ENCODE measurements at places on chromosomes 16 and 17.

DNA sequence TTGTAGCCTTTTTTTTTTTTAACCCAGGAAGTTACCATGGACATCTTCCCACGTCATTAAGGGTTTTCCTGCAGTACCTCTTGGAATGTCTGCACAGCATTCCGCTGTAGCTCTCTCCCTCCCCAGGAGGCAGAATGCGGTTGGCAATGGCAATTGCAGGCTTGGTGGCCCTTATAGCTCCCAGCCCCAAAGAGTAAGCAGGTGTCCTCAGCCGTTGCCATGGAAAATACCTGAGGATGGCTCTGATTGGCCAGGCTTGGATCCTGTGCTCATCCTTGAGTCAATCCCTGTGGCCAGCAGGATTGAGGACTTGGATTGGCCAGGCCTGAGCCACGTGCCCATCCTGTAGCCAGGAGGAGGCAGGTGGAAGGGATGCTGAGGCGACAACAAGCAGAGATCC, 15.5 kb upstream of the TIMP2 start:
- no peak for DNase-seq

DNA sequence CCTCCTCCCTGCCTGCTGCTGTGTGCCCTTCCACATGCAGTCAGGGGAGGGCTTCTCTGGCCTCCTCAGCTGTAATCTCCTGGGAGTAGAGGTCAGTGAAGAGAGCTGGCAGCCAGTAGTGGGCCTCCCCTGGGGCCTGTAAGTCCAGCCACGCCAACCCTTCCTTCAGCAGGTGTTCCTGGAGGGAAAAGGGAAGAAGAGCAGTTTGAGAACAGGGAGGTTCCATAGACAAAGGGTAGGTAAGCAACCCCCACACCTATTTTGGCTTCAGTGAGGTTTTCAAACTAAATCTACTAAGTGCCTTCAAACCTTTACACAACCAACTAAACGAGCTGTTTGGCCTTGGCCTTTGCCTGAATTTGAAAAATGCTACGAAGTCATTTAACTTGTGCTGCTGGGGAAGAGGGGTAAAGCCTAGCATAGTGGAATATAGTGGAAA, 14.2 kb downstream of the SNF8 start:
- no peak for DNase-seq

GRCh38 chr17:73720187-73720834, 76.1 kb upstream of the SDK2 start:
- DNase-seq = no peak

DNA sequence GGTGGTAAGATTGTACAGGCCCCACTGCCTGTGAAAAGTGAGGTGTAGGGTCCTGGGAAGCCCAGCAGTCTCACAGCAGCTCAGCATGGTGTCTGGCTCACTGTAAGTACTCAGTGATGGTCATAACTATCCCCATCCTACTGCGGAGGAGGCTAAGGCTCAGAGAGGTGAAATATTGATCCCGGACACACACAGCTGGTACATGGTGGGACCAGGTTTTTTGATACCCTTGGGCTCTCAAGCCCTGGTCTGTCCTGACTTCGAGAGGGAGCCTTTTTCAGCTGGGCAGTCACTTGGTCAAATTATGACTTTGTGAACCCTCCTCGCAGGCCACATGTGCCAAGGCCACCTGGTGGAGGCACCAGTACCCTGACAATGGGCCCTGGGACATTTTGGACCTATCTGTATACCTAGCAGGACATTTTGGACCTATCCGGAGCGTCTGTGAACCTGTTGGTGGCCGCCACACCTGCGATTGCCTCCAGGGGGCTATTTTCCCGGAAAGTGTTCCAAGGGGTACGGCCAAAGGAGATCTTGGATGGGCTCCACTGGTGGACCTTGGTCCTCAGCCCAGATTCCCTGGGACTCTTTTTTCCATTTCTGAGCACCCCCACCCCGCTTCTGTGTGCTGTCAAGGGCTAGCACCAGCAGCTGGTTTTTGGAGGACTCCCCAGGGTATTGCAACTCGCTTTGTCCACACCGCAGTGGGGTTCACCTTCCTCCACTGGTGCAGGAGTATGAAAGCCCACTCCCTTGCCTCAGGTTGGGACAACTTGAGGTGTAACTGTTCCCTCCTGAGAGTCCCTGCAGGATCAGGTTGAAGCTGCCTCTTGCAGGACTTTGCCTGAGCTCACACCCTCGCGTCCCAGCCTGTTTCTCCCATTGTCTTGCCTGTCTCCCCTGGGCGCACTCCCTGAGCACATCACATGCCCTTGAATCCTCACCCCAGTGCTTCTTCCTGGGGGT, 83.6 kb upstream of the NKD1 start:
- no peak for DNase-seq

GRCh38 chr17:28527181-28527681, 21.1 kb downstream of the FOXN1 start:
- DNase-seq = no peak

DNA sequence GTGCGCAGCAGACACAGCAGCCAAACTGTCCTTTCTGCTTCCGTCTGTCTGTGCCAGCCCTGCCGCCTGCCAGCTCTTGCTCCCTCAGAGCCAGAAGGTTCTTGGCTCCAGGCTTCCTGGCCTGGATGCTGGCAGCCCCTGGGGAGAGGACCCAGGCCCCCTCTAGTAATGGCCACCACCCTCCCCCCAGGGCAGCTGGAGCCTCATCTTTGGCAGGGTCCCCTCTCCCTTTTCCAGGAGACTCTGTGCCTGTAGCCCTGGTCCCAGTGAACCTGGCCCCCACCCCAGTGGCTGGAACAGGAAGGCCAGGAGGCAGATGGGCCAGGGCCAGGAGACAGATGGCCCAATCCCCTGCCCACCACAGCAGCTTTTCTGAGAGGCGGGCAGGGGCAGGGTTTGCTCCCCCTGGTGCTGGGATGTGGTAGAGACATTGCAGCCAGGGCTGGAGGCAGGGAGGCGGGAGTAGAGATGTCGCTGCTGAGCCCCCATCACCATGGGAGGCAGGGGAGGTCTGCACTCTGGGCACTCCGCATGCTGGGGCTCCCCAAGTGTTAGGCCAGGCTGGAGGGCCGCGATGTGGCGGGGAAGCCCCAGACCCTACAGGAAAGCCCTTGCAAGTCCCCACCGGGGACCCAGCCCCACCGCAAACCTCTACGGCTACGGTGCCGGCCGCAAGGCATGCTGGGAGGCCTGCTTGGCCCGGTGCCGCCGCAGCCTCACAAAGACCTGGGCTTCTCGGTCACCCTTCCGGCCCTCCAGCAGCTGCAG, 16.7 kb downstream of the UNC13D start:
- peak; percentile 62 for DNase-seq

DNA sequence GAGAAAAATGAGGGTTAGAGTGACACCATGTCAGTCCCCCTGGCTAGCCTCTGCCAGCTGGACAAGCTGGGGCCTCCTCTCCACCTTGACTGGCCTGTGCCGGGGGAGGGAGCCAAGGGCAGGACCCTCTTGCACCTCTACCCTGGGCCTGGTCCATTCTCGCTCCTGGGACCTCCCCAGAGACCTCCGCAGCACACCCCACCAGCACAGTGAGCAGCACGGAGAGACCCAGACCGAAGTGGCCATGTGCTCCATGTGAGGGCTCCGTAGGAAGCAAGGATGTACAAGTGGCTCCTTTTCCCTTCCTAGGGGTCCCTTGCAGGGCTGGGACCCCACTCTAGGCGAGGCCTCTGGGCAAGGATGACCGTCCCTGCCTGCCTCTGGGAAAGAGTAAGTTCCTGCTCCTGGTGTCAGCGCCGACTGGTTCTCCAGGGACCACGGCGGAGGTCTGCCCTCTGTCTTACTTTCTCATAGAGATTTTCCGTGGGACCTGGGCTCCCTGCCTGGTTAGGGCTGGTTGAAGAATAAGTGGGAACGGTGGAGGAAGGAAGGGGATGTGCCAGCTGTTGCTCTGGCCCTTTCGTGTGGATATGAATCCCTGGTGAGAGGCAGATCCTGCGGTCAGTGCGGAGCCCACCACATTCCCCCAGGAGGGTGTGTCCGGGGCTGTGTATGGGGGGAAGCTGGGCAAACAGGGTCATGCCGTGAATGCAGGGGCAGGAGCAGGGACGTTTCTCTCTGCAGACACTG, 124.2 kb downstream of the METRNL start:
- DNase-seq = no peak

GRCh38 chr17:80060644-80061043, 24.2 kb downstream of the CCDC40 start:
- no peak for DNase-seq

- no peak for DNase-seq
Measured at GRCh38 chr16:81718637-81719036, 60.5 kb upstream of the PLCG2 start.

DNA sequence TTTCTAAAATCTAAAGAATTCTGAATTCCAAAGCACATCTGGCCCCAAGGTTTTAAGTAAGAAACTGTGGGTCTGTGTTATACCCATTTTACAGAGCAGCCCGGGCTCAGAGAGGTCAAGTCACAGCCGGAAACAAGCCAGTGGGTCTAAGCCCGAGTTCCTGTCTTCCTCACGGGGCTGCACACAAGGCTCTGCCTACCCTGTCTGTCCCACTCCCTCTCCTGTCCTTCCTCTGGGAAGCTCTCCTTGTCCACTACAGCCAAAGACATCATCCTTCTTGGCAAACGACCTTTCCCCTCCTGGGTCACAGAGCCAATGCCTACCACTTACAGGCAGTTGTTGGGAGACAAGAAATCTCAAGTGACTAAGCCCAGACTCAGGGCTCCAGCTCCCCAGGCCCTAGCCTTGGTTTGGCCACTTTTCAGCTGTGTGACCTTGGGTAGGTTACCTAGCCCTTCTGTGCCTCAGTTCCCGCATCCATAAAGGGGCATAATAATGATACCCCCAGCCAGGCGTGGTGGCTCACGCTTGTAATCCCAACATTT, 55.6 kb upstream of the MAP3K14 start:
- DNase-seq = no peak

DNA sequence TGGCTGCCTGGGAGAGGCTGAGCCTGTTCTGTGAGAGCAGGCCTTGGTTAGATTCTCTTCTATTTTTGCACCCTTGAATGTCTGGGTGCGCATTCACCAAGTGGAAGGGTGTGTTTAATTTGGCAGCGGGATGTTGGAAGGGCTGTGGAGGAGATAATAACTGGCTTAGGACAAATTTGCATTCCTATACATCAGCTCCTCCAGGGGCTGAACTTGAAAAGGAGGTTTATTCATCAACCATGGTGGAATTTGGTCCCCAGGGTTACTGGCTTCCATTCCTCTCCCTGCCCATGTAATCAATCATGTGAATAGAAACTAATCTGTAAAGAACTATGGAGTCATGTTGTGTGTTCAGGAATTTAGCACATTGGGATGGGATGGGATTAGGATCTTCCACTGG, 100.2 kb upstream of the FOXF1 start:
- no peak for DNase-seq

DNA sequence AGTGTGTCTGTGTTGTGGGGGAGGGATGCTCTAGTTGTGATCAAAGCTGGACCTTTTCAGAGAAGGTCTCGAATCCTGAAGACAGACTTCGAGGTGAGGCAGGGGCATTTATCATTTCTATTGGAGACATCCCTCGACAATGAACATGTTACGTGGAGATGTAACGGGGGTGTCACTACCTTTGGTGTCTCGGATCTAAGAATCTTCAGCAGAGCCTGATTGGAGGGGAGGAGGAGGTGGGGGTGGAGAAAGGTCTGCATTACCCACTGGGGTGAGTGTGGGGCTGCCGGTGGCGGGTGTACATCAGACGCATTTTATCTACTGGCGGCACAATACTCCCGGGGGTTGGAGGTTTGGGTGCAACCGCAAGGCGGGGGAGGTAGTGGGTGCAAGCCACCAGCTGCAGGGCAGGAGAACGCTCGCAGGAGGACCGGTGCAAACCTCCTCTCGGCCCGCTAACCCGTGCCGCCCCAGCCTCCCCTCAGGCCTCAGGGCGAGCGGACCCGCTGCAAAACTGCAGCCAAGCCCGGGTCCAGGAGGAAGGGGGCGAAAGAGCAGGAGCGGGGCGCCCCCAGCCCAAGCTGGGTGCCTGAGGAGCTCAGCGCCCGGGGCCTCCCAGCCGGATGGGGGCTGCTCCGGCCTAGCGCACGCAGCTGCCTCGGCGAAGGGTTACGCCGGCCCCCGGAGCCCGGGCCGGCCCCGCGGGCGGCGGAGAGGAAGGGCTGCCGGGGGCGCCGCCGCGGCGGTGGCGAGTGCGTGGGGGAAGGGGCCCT, 735 bp downstream of the ZNF652 start:
- peak; percentile 86 for DNase-seq

DNA sequence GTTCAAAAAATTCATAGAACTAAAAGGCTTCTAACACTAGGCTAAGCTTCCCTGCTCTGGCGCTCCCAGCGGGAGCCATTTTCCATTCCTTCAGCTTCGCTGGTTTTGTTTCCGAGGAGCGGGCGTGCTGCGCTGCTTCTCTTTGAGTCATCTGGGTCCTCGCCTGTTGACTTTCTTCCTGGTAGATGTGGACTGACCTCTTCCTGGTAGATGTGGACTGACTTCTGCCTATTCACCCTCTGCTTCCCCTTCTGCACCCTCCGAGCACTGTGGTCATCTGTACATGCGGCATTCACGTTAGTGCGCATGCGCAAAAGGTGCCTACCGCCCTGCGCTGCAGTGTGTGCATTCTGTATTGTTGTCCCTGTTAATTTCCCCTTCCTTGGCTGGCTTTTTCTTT, 40.8 kb upstream of the SEC14L1 start:
- peak; percentile 83 for DNase-seq

- DNase-seq = no peak
Measured at GRCh38 chr17:38910325-38910724, 15.1 kb upstream of the LASP1NB start.

GRCh38 chr17:47223007-47223406, 13.9 kb downstream of the MYL4 start:
- no peak for DNase-seq

GRCh38 chr17:78372841-78373240, 5.6 kb upstream of the PGS1 start:
- no peak for DNase-seq

DNA sequence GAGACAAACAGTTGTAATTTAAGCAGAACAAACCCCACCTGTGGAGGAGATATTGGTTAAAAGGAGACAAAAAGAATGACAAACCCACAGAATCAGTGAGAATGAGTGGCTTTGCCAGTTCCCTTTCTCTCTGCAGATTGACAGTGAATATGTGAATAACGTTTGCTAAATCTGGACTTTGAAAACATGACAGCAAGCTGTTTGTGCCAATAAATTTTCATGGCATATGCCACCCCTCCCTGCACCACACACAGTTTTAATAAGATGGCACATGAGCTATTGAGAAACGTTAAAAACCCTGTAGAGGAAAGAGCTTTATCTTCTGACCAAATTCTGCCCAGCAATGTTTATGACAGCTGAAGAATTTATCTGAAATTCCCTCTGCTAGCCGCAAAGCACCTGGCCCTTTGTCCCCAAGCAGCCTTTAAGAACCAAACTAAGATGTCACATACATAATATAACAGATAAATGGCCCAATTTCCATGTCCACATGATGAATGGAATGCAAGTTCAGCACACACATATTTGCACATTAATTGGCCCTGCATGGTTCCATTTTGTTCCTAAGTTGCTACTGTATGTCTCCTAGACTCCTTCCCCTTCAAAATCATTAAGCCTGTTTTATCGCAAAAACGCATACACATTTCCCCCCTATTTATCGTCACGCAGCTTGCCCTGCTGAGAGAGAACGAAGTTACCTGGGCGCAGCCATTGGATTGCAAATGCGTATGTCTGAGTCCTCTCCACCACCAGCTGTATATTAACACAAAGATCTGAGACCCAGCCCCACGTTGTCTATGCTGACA, 773.5 kb upstream of the EEF2KMT start:
- DNase-seq = no peak

Measured in CD4-positive, alpha-beta T cell treated with Interferon gamma for 1 hour (primary cell).